B cell (primary cell): ENCODE measurements at places on chromosomes 1 and 21.

- H3K27me3 ChIP-seq: no peaks in the 10 kb centered on the region
- peaks cover 85% of the 10 kb centered on the region for H3K4me1 ChIP-seq
- H3K27ac ChIP-seq: peak overlapping the region; percentile 98
Measured at GRCh38 chr1:30749691-30750583, 7.6 kb downstream of the LAPTM5 start.

DNA sequence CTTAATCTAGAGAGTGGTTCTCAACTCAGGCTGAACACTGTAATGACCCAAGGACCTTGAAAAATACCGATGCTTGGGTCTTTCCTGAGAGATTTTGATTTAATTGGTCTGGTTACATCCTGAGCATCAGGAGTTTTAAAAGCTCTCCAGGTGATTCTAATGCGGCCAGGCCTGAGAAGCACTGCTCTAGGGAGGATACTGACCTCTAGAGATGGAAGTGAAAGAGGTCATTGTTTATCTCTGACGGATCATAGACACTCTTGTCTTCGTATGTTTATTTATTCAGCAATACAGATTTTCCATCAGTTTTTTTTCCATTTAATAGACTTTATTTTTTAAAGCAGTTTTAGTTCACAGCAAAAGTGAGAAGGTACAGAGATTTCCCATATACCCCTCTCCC is 54.5 kb upstream of the IGSF5 start:
- H3K36me3 ChIP-seq: no peaks in the 10 kb centered on the region
- H3K27ac ChIP-seq: no peak overlapping the region
- no peak for DNase-seq
- no peak overlapping the region for H3K4me3 ChIP-seq
- no peaks in the 10 kb centered on the region for H3K27me3 ChIP-seq
- H3K4me1 ChIP-seq: no peaks in the 10 kb centered on the region

DNA sequence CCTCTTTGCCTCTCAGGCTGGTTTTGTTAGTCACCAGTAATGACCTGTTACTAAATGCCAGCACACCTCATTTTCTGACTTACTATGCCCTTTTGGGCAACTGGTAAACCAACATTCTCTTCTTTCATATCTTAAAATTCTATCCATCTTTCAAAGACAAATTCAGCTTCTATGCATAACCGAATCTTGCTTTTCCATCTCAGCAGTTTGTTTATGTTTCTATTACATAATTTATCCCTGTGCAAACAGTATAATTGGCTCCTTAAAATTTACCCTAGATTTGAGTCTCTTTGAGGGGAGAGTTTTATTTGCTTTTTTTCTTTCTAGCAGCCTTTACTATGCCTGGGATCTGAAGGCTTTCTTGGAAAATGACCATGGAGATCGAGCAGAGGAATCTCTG is 58.5 kb upstream of the SIPA1L2 start:
- H3K36me3 ChIP-seq: no peaks in the 10 kb centered on the region
- H3K4me3 ChIP-seq: no peak overlapping the region
- H3K27ac ChIP-seq: no peak overlapping the region
- no peak for DNase-seq
- no peaks in the 10 kb centered on the region for H3K4me1 ChIP-seq

DNA sequence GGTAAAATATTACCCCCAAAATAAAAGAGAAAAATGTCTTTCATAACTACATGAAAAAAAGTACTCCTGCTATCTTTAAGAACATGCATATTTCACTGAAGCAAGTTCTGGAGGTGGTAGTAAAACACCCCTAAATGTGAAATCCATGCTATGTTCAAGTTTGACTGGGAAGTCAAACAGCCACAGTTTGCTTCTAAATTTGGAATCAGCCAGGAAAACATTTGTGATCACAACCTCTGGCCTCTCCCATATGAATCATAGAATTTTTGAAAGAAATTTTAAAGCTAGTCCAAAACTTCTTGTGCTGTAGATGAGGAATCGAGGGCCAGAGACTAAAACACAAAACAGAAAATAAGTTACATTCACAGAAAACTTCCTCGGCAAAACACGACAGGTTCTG is 6.6 kb downstream of the SORT1 start:
- no peaks in the 10 kb centered on the region for H3K27me3 ChIP-seq
- H3K4me3 ChIP-seq: no peak overlapping the region
- no peak for DNase-seq
- H3K36me3 ChIP-seq: no peaks in the 10 kb centered on the region

- no peaks in the 10 kb centered on the region for H3K36me3 ChIP-seq
- H3K4me3 ChIP-seq: peak within 1 kb of the TSS; percentile 33
- H3K4me1 ChIP-seq: peaks cover 19% of the 10 kb centered on the region
- peak; percentile 77 for DNase-seq
- H3K27ac ChIP-seq: no peak within 1 kb of the TSS
- H3K27me3 ChIP-seq: peaks cover 13% of the 10 kb centered on the region
Measured at GRCh38 chr1:17119076-17119772, at the start of gene PADI2. Gene PADI2, minus strand, starts transcription at chr1:17119451. Its CDS starts 80 bp downstream, at chr1:17119371.

GRCh38 chr1:200588698-200589097 is 31.9 kb downstream of the KIF14 start:
- no peak overlapping the region for H3K27ac ChIP-seq
- H3K36me3 ChIP-seq: no peaks in the 10 kb centered on the region
- peak; percentile 26 for DNase-seq
- no peak overlapping the region for H3K4me3 ChIP-seq

GRCh38 chr1:223859058-223859457 is 13.3 kb upstream of the TP53BP2 start:
- no peaks in the 10 kb centered on the region for H3K27me3 ChIP-seq
- H3K36me3 ChIP-seq: no peaks in the 10 kb centered on the region
- no peaks in the 10 kb centered on the region for H3K4me1 ChIP-seq
- DNase-seq: no peak

DNA sequence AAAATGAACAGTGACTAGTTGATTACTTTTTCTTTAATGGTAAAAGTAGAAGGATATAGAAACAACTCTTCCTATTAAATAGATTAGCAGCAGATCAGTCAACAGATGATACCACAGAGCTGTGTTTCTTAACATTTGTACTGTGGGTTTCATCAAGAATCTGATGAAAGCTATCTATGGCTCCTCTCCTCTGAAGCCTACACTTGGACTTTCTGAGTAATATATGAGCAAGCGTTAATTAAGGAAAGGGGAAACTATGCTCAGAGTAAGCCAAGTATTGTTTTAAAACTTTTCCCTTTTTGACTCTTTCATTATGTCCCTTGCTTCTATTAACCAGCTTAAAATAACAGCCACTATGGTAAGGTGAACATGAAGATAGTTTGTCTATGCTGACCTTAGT is 10.8 kb downstream of the ARID4B start:
- H3K4me3 ChIP-seq: no peak overlapping the region
- H3K36me3 ChIP-seq: peaks cover 29% of the 10 kb centered on the region
- H3K4me1 ChIP-seq: peaks cover 19% of the 10 kb centered on the region
- no peaks in the 10 kb centered on the region for H3K27me3 ChIP-seq
- DNase-seq: no peak
- H3K27ac ChIP-seq: no peak overlapping the region

- no peak overlapping the region for H3K4me3 ChIP-seq
- no peak for DNase-seq
- H3K36me3 ChIP-seq: no peaks in the 10 kb centered on the region
- H3K27ac ChIP-seq: no peak overlapping the region
- no peaks in the 10 kb centered on the region for H3K27me3 ChIP-seq
- no peaks in the 10 kb centered on the region for H3K4me1 ChIP-seq
Measured at GRCh38 chr1:3348196-3348865, 106.1 kb upstream of the ARHGEF16 start.

DNA sequence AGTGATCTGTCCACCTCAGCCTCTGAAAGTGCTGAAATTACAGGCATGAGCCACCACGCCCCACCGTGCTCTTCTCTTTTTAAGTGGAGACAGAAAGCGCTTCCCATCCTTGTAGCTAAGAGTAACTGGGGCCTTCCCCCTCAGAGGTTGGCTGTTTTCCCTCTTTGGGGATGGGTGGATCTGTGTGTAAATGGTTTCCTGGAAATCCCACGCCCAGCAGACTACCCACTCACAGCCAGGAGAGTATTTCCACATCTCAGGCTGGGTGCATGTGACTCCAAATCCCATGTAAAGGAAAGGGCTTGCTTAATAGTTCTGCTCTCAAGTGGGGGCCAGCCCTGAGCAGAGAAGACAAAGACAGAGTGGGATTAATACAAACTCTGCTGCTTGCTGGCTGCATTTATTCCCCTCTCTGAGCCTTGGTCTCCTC is 19.6 kb upstream of the TCEA3 start:
- no peaks in the 10 kb centered on the region for H3K36me3 ChIP-seq
- no peak overlapping the region for H3K27ac ChIP-seq
- no peak for DNase-seq
- no peaks in the 10 kb centered on the region for H3K27me3 ChIP-seq
- H3K4me3 ChIP-seq: no peak overlapping the region
- no peaks in the 10 kb centered on the region for H3K4me1 ChIP-seq

GRCh38 chr1:198889749-198890148 is 250.9 kb downstream of the PTPRC start:
- H3K4me1 ChIP-seq: no peaks in the 10 kb centered on the region
- DNase-seq: no peak
- no peak overlapping the region for H3K27ac ChIP-seq
- no peaks in the 10 kb centered on the region for H3K36me3 ChIP-seq

DNA sequence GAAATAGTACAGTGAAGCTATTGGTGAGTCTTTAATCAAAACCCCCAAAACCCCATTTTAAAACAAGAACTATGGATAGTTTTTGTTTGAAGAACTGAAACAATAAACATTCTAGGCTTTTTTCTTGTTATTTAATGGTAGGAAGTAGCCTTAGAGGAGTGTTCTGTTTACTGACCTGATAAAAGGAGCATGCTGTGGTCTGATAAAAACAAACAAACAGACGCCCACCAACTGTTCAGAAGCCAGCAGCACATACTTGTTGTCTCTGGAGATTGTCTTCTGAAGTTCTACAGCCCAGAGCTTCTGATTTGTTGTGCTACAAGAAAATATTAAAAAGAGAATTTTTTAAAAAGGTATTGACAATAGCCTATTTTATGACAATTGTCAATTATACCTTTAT is 54.1 kb upstream of the CFAP298 start:
- H3K4me3 ChIP-seq: no peak overlapping the region
- no peaks in the 10 kb centered on the region for H3K27me3 ChIP-seq
- no peaks in the 10 kb centered on the region for H3K4me1 ChIP-seq
- no peak for DNase-seq
- no peak overlapping the region for H3K27ac ChIP-seq

GRCh38 chr21:15023776-15024175 is 41.0 kb downstream of the NRIP1 start:
- DNase-seq: no peak
- H3K27me3 ChIP-seq: no peaks in the 10 kb centered on the region
- H3K4me1 ChIP-seq: peaks cover 1% of the 10 kb centered on the region
- H3K36me3 ChIP-seq: no peaks in the 10 kb centered on the region
- H3K27ac ChIP-seq: no peak overlapping the region
- no peak overlapping the region for H3K4me3 ChIP-seq

GRCh38 chr1:97630948-97631347 is 289.9 kb downstream of the DPYD start:
- H3K4me1 ChIP-seq: no peaks in the 10 kb centered on the region
- DNase-seq: no peak
- H3K4me3 ChIP-seq: no peak overlapping the region
- no peaks in the 10 kb centered on the region for H3K27me3 ChIP-seq
- no peak overlapping the region for H3K27ac ChIP-seq
- H3K36me3 ChIP-seq: no peaks in the 10 kb centered on the region

GRCh38 chr1:214247501-214248041 is 33.4 kb upstream of the SMYD2 start:
- peaks cover 4% of the 10 kb centered on the region for H3K27me3 ChIP-seq
- H3K4me3 ChIP-seq: no peak overlapping the region
- no peaks in the 10 kb centered on the region for H3K36me3 ChIP-seq
- no peaks in the 10 kb centered on the region for H3K4me1 ChIP-seq
- no peak overlapping the region for H3K27ac ChIP-seq

GRCh38 chr1:180646093-180646492 is 14.3 kb downstream of the XPR1 start:
- H3K4me3 ChIP-seq: no peak overlapping the region
- H3K27me3 ChIP-seq: no peaks in the 10 kb centered on the region
- no peak for DNase-seq
- peaks cover 12% of the 10 kb centered on the region for H3K4me1 ChIP-seq
- H3K27ac ChIP-seq: no peak overlapping the region
- no peaks in the 10 kb centered on the region for H3K36me3 ChIP-seq

- no peaks in the 10 kb centered on the region for H3K4me1 ChIP-seq
- H3K27me3 ChIP-seq: no peaks in the 10 kb centered on the region
- H3K4me3 ChIP-seq: no peak overlapping the region
Measured at GRCh38 chr1:77133731-77134358, 85.4 kb downstream of the PIGK start.

DNA sequence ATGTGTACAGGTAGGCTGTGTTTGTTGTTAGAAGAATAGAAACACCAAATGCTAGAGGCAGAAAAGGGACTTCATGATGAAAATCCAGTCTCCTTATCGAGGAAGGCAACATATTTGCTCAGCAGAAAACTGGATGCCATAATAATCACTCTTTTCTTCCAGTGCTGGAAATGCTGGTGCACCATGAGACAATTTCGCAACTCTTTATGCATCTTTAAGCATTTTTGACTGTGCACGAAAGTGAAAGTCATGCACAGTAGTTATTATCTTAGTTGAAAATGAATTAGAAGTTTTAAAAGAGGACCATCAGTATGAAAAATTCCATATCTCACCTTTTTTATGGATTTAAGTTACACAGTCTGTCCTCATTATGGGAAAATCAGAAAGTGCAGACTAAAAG is 29.1 kb downstream of the SMYD2 start:
- peaks cover 5% of the 10 kb centered on the region for H3K4me1 ChIP-seq
- no peaks in the 10 kb centered on the region for H3K36me3 ChIP-seq
- no peak for DNase-seq
- no peaks in the 10 kb centered on the region for H3K27me3 ChIP-seq
- H3K27ac ChIP-seq: no peak overlapping the region

GRCh38 chr1:197995408-197996258 is 78.5 kb downstream of the LHX9 start:
- no peak overlapping the region for H3K27ac ChIP-seq
- DNase-seq: no peak
- no peaks in the 10 kb centered on the region for H3K27me3 ChIP-seq
- H3K4me1 ChIP-seq: no peaks in the 10 kb centered on the region
- H3K4me3 ChIP-seq: no peak overlapping the region

DNA sequence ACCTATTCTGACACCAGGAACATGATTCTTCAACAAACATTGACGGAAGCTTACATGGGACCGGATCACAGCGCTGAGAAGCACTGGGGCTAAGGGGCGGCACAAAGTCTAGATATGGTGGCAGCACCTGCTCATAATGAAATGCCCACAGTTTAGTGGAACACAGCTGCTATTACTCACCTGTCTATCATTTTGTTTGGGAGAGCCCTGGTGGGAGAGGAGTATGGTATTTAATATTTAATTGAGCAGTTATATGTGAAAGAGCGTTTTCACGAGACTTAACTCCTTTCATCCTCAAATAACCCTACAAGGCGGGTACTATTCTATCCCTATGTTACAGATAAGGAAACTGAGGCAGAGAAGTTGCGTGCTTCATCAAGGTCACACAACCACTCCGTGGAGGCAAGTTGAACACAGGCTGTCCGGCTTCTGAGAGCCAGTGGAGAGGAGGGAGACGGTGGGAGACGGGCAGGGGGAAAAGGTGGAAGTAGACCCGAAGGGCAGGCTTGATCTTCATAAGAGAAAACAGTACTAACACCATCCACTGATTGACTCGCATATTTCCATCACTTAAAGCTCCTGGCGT is 790 bp upstream of the TSNAX start:
- no peaks in the 10 kb centered on the region for H3K36me3 ChIP-seq
- H3K27me3 ChIP-seq: no peaks in the 10 kb centered on the region
- peak overlapping the region; percentile 99 for H3K27ac ChIP-seq

GRCh38 chr1:151292207-151293030 is 10.3 kb downstream of the ZNF687 start:
- no peaks in the 10 kb centered on the region for H3K4me1 ChIP-seq
- peak; percentile 49 for DNase-seq
- no peaks in the 10 kb centered on the region for H3K36me3 ChIP-seq
- H3K27ac ChIP-seq: peak overlapping the region; percentile 24
